ENCODE measurements at places on chromosomes 6 and 20.
A peak's percentile ranks its signal among the peaks of the same experiment; 100 is the strongest.

DNA sequence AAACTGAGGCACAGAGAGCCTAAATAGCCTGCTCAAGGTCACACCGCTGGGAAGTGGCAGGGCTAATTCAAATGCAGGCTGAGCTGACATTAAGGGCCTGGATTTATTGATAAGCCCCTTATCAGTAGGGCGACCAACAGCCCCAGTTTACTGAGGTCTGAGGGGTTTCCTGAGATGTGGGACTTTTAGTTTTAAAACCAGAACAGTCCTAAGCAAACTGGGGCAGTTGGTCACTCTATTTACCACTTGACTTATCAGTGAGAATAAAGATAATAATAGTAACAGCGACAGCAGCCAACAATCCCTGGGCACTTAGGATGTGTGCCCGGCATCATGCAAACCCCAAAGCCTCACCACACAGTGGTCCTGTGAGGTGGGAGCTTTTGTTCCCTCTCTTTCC lies 27.6 kb downstream of the PREX1 start:
- no peak for DNase-seq

GRCh38 chr6:113843500-113844073 lies 13.6 kb upstream of the MARCKS start:
- no peak for DNase-seq

- no peak for DNase-seq
These were observed 234.3 kb downstream of the CDC5L start for GRCh38 chr6:44621846-44622245.

- DNase-seq = no peak
These were observed 180.1 kb upstream of the MMS22L start for GRCh38 chr6:97462938-97463598.

DNA sequence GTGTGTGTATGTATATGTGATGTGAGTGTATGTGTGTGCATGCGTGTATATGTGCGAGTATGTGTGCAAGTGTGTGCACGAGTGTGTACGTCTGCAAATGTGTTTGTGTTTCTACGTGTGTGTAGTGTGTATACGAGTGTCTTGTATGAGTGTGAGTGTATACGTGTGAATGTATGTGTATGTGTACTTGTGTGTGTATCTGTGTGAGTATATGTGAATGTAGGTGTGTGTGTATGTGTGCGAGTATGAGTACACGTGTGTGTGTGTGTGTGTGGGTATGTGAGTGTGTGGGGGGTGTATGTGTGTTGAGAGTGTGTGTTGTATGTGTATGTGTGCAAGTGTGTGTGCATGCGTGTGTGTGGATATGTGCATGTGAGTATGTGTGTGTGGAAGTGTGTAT lies 602.0 kb upstream of the CDH4 start:
- DNase-seq = no peak

DNA sequence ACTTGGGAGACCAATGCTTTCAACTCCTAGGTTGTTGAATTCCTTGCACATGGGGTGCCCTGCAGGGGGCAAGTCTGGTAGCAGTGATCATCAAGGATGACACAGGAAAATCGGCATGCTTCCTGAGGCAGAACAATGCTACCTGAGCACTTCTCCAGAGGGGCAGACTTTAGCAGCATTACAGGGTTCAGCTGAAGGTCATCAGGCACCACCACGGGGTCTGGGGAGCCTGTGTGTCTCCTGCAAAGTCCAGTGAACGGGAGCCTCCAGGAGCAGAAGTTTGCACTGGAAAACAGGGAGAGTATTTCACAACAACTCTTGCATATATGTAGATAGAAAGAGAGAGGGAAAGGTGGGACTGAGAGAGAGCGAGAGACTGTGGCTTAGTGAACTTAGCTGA lies 10.2 kb downstream of the VSX1 start:
- no peak for DNase-seq

DNA sequence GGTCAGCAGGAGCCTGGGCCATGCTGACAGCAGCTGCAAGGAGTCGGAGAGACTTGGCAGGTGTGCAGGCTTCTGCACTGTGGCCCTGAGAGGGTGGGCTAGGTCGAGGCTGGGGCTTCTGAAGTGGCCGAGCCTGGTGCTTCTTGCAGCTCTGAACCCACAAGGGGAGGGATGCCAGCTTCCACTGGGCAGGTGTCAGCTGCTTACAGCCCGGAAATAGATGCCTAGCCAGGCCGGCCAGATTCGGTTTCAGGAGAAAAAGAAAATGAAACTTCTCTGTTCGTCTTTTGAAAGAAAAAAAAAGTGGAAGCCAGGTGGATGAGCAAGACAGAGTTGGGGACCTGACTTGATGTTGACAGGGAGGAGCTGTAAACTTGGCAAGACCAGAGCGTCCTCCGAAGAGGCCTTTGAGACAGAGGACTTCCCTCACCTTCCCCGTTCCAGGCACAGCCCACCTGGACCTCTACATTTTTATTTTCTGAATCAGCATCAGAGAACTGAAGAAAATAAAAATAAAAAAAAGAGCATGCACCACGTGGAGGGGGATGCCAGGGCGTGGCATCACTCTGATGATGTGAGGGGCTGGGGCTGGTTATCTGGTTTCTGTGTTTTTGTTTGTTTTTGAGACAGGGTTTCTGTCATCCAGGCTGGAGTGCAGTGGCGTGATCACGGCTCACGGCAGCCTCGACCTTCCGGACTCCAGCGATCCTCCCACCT lies at the start of gene ZBP1:
TSS of gene ZBP1 (minus strand) at position 153 of the 717 bp plus-strand sequence. CDS start at position 22, 131 bp downstream.
- peak; percentile 62 for DNase-seq

DNA sequence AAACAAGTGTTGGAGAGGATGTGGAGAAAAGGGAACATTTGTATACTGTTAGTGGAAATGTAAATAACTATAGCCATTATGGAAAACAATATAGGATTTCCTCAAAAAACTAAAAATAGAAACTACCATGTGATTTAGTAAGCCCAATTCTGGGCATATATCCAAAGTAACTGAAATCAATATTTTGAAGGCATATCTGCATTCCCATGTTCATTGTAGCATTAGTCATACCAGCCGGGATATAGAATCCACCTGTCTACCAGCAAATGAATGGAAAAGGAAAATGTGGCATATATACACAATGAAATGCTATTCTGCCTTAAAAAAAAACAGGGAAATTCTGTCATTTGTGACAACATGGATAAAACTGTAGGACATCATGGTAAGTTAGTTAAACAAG lies 15.3 kb upstream of the C6orf58 start:
- DNase-seq = no peak

GRCh38 chr20:50630578-50631263 lies 60.6 kb downstream of the RIPOR3 start:
- DNase-seq = no peak

- no peak for DNase-seq
These were observed 51.3 kb downstream of the BCAS1 start for GRCh38 chr20:54019127-54019526.

DNA sequence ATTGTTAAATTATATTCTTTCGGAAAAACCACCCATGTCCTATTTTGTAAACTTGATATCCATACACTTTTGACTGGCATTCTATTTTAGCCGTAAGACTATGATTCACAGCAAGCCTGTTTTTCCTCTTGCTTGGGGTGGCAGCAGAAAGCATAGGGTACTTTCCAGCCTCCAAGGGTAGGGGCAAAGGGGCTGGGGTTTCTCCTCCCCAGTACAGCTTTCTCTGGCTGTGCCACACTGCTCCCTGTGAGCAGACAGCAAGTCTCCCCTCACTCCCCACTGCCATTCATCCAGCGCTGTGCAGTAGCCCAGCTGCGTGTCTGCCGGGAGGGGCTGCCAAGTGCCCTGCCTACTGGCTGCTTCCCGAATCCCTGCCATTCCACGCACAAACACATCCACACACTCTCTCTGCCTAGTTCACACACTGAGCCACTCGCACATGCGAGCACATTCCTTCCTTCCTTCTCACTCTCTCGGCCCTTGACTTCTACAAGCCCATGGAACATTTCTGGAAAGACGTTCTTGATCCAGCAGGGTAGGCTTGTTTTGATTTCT lies 2.1 kb upstream of the ESR1 start:
- DNase-seq = no peak

DNA sequence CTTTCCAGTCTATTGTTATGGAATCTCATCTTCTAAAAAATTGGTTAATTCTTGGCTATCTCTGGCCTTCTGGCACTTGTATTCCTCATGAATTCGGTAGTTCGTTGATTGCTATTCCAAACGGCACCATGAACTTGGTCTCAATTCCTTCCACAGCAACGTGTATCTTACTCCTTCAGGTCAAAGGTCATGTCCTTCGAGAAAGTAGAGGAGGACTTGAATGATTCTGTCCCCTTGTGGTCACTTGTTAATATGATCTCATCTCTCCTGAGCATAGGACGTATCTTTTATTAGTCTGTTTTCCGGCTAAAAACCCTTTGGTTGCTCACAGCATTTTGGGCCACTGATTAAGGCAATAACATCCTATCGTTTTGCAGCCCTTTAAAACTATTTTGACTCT lies 9.4 kb downstream of the TLDC2 start:
- DNase-seq = no peak

GRCh38 chr6:53437557-53438202 lies 88.9 kb upstream of the ELOVL5 start:
- DNase-seq = peak; percentile 22

- no peak for DNase-seq
These were observed 109.0 kb downstream of the RIN2 start for GRCh38 chr20:19867074-19867473.

- DNase-seq = no peak
These were observed 128.2 kb downstream of the BANF2 start for GRCh38 chr20:17827759-17828559.
